ENCODE measurements at places on chromosomes 4 and X. TPM values are rescaled to one million over a fixed set of nuclear protein-coding genes. Genes with fewer than 3 reads are reported as not detected.

Gene GBA3
- total RNA-seq: 0.51 TPM

Gene GPRASP3
- total RNA-seq: 0.82 TPM

Gene TMEM255A
- total RNA-seq: 0.26 TPM

Gene UGT2B11
- total RNA-seq: not detected

Gene LIMCH1
- 4.8 TPM for total RNA-seq

Gene HSFX2
- 0.68 TPM for total RNA-seq

Gene LEF1
- not detected for total RNA-seq

Gene CNGA1
- not detected for total RNA-seq

Gene HERC5
- 0.23 TPM for total RNA-seq

Gene DCAF12L2
- not detected for total RNA-seq

Gene ANKRD17
- 33.0 TPM for total RNA-seq

Gene UGT2A1
- total RNA-seq: not detected

Gene ADGRG2
- 1.0 TPM for total RNA-seq

Gene PAK3
- 0.09 TPM for total RNA-seq

Gene MAGEB1
- total RNA-seq: not detected

Gene ZCCHC18
- 1.1 TPM for total RNA-seq

Gene NPY2R
- total RNA-seq: 7.3 TPM

Gene DAPP1
- not detected for total RNA-seq

Gene VCX3B
- not detected for total RNA-seq

Gene CENPC
- 5.8 TPM for total RNA-seq

Gene SOD3
- total RNA-seq: 82.9 TPM

Gene MID2
- 14.5 TPM for total RNA-seq

Gene CXCL8
- total RNA-seq: 4.0 TPM

Gene FLNA
- total RNA-seq: 918 TPM

Gene C4orf46
- 9.4 TPM for total RNA-seq

Gene RPGR
- 4.1 TPM for total RNA-seq

Gene C4orf50
- not detected for total RNA-seq

Gene NAP1L2
- not detected for total RNA-seq

Gene SLC6A14
- not detected for total RNA-seq

Gene IL1RAPL2
- total RNA-seq: 0.09 TPM

Gene SPATA18
- total RNA-seq: 2.9 TPM

Gene TMEM35A
- 4.4 TPM for total RNA-seq

Gene ALPK1
- 19.7 TPM for total RNA-seq

Gene FRG2
- total RNA-seq: not detected

Gene UTP14A
- 9.9 TPM for total RNA-seq

Gene ABCG2
- under 0.01 TPM for total RNA-seq

Gene SPANXN1
- not detected for total RNA-seq

Gene PAGE2B
- not detected for total RNA-seq

Gene PNMA5
- total RNA-seq: not detected

Gene IL3RA
- not detected for total RNA-seq

Gene KLF8
- 0.12 TPM for total RNA-seq

Gene STK26
- total RNA-seq: 0.85 TPM

Gene UCHL1
- 750 TPM for total RNA-seq

Gene FGF16
- 1.6 TPM for total RNA-seq

Gene MAGEA4
- not detected for total RNA-seq

Gene CFP
- 0.70 TPM for total RNA-seq

Gene ODAPH
- not detected for total RNA-seq

Gene OPHN1
- total RNA-seq: 1.4 TPM

Gene BMX
- not detected for total RNA-seq

Gene CTAG2
- total RNA-seq: not detected

Gene DUSP21
- total RNA-seq: not detected

Gene MAGEA10
- not detected for total RNA-seq

All from pericardium fibroblast (primary cell).